ENCODE measurements at places on chromosomes 4 and X.

GRCh38 chr4:78426972-78427371 lies 124.6 kb upstream of the ANXA3 start:
- H3K27me3 ChIP-seq: no peaks in the 10 kb centered on the region
- no peaks in the 10 kb centered on the region for H3K4me1 ChIP-seq
- no peak for DNase-seq
- H3K36me3 ChIP-seq: peaks cover 39% of the 10 kb centered on the region
- no peak overlapping the region for H3K27ac ChIP-seq
- H3K4me3 ChIP-seq: no peak overlapping the region

- DNase-seq: no peak
- H3K27ac ChIP-seq: no peak overlapping the region
- peaks cover 5% of the 10 kb centered on the region for H3K4me1 ChIP-seq
- H3K36me3 ChIP-seq: no peaks in the 10 kb centered on the region
- no peak overlapping the region for H3K4me3 ChIP-seq
- H3K27me3 ChIP-seq: no peaks in the 10 kb centered on the region
Measured at GRCh38 chr4:15331930-15332329, 95.9 kb upstream of the C1QTNF7 start.

- H3K36me3 ChIP-seq: no peaks in the 10 kb centered on the region
- DNase-seq: no peak
- H3K27me3 ChIP-seq: no peaks in the 10 kb centered on the region
- no peak overlapping the region for H3K27ac ChIP-seq
- no peak overlapping the region for H3K4me3 ChIP-seq
Measured at GRCh38 chr4:4625488-4625887, 83.6 kb upstream of the STX18 start.

DNA sequence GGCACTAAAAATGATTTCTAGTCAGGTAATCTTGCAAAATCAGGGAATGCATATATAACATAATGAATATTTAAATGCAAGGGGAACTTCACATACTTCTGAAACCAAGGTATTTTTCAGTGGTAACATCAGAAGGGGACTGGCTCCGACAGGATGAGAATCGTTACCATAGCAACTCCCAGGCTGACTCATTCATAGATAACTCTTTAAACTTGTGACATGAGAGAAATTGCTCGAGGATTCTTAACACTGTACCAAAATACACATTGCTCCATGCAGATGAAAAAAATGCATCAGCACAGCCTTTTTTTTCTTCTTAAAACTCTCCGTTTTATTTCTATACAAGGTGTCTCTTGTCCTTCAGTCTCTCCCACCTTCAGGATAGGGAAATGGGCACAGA lies 114.3 kb downstream of the GABRB1 start:
- no peaks in the 10 kb centered on the region for H3K36me3 ChIP-seq
- no peaks in the 10 kb centered on the region for H3K27me3 ChIP-seq
- H3K4me3 ChIP-seq: no peak overlapping the region
- H3K27ac ChIP-seq: no peak overlapping the region

DNA sequence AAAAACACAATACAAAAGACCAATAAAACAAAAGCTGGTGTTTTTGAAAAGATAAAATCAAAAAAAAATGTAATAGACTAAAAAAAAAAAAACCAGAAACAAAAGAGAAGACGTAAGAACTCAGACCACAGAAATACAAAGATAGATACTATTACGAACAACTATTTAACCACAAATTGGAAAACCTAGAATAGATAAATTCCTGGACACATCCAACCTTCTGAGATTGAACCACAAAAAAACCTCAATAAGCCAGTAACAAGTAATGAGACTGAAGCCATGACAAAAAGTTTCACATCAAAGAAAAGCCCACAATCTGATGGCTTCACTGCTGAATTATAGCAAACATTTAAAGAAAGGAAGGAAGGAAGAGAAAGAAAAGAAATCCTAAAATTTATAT lies 16.2 kb downstream of the RCHY1 start:
- H3K36me3 ChIP-seq: no peaks in the 10 kb centered on the region
- no peak for DNase-seq
- H3K4me1 ChIP-seq: no peaks in the 10 kb centered on the region
- H3K27me3 ChIP-seq: no peaks in the 10 kb centered on the region
- H3K4me3 ChIP-seq: no peak overlapping the region

DNA sequence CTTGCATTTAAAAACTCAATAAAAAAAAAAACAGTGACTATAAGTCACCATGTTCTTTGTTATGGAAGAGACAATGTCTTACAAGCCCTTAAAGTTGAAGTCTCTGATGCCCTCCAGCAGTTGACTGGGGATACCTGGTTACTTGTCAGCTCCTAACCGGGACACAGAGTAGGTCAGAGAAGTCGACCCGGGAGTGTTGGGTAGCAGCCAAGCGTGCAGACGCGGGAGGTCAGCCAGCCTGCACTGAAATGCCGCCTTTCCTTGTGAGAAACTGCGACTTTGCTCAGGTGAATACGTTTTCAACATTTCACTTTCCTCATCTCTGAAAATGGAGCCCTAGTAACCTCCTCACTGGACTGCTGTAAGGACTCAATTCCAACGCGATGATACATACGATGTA lies 81.8 kb downstream of the F11 start:
- no peak overlapping the region for H3K27ac ChIP-seq
- no peaks in the 10 kb centered on the region for H3K36me3 ChIP-seq
- H3K4me3 ChIP-seq: no peak overlapping the region
- H3K4me1 ChIP-seq: no peaks in the 10 kb centered on the region
- H3K27me3 ChIP-seq: no peaks in the 10 kb centered on the region

DNA sequence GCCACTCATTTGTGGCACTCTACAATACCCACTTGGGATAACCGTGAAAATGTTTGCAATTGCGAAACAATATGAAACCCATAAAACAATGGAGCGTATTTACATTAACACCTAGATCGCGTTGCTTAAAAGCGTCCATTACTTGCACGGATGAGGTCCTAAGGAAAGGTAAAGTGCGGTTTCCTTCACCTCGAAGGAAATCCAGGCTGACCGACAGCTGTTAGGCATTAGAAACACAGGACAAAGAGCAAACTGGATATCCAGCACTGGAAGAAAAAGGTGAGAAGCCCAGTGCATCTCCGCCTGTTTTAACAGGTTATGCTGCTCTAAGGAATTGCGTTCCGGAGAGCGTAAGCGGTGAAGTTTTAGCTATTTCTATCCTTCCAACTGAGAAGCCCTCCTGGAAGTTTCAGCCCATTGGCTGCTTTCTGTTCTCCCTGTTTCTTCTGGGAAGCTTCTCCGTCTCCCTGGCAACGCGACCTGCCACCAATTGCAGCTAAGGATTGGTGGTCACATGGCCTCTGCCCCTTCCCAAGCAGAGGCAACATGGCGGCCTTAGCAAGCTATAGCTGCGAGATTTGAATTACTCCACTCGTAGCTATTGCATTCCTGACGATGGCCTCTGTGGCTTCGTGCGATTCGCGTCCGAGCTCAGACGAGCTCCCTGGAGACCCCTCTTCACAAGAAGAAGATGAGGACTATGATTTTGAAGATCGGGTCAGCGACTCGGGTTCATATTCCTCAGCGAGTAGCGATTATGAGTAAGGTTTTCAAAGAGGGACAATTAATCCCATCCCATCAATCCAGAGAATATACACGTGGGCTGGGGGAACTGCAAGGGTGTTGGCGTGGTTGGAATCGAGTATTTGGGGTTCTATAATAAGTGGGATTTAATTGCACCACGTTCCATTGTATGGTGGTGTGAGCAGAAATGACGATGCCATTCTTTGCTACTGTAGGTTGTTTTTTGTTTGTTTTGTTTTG lies at the start of gene INTU:
INTU (plus strand) TSS at position 538 of the 984 bp plus-strand sequence; CDS start at position 616, 78 bp downstream.
- peak; percentile 97 for DNase-seq
- H3K27ac ChIP-seq: no peak within 1 kb of the TSS
- no peaks in the 10 kb centered on the region for H3K4me1 ChIP-seq
- H3K4me3 ChIP-seq: peak within 1 kb of the TSS; percentile 84
- no peaks in the 10 kb centered on the region for H3K36me3 ChIP-seq
- H3K27me3 ChIP-seq: no peaks in the 10 kb centered on the region

- H3K27ac ChIP-seq: no peak overlapping the region
- H3K4me3 ChIP-seq: no peak overlapping the region
- DNase-seq: no peak
- H3K27me3 ChIP-seq: no peaks in the 10 kb centered on the region
- H3K36me3 ChIP-seq: no peaks in the 10 kb centered on the region
Measured at GRCh38 chr4:147041376-147041775, 95.7 kb upstream of the TTC29 start.

- no peaks in the 10 kb centered on the region for H3K27me3 ChIP-seq
- H3K27ac ChIP-seq: no peak overlapping the region
- peaks cover 7% of the 10 kb centered on the region for H3K4me1 ChIP-seq
Measured at GRCh38 chr4:85823295-85823694, 348.3 kb downstream of the ARHGAP24 start.

- H3K4me1 ChIP-seq: no peaks in the 10 kb centered on the region
- no peak within 1 kb of the TSS for H3K4me3 ChIP-seq
- H3K27me3 ChIP-seq: no peaks in the 10 kb centered on the region
- H3K36me3 ChIP-seq: no peaks in the 10 kb centered on the region
- H3K27ac ChIP-seq: no peak within 1 kb of the TSS
- no peak for DNase-seq
Measured at GRCh38 chrX:27981349-27981748, at the start of gene DCAF8L1. Gene DCAF8L1 (minus strand): TSS chrX:27981449. CDS start chrX:27981334, 115 bp downstream.

DNA sequence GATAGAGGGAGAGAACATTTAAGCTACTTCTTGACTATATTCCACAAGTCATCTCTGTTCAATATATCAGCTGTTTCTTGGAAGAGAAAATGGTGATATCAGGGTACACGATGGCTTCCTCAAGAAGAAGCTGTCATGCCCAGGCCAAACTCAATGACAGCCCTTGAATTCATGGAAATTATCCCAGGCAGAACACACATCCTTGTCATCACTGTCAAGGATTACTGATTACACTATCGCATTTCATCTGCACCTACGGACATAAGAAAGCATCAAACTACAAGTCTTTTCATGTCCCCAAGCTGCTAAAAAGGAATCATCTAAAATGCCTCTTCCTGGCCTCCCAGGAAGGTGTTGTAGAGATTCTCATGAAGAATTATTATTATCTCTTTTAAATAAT lies 165.2 kb upstream of the SLC7A11 start:
- no peak overlapping the region for H3K27ac ChIP-seq
- no peaks in the 10 kb centered on the region for H3K27me3 ChIP-seq
- no peak overlapping the region for H3K4me3 ChIP-seq

GRCh38 chrX:13074297-13075262 lies 30.2 kb upstream of the FAM9C start:
- H3K4me3 ChIP-seq: no peak overlapping the region
- no peak overlapping the region for H3K27ac ChIP-seq
